ENCODE measurements at places on chromosomes 11 and 22.

DNA sequence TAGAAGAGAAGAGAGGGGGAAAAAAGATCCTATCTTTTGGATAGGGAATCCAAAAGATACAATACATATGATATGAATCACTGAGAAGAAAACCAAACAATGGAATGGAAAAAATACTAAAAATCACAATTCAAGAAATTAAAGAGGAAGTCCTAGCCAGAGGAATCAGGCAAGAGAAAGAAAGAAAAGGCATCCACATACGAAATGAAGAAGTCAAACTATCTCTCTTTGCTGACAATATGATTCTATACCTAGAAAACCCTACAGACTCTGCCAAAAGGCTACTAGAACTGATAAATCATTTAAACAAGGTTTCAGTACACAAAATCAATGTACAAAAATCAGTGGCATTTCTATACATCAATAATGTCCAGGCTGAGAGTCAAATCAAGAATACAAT lies 91.4 kb downstream of the EFCAB6 start:
- DNase-seq = no peak

- DNase-seq = no peak
Measured at GRCh38 chr11:111612224-111612623, 10.0 kb downstream of the SIK2 start.

DNA sequence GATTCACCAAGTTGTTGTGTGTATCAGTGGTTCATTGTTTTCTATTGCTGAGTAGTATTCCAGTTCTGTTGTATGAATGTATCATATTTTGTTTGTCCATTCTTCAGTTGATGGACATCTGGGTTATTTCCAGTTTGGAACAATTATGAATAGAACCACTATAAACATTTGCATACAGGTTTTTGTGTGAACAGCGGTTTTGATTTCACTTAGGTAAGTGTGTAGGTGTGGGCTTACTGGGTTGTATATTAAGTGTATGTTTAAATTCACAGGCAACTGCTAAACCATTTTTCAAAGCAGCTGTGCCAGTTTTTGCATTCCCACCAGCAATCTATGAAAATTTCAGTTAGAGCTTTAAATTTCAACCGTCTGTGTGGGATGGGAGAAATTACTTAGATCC lies 217.8 kb downstream of the NELL1 start:
- DNase-seq = no peak

GRCh38 chr22:40190501-40190900 lies 12.8 kb downstream of the TNRC6B start:
- DNase-seq = no peak

DNA sequence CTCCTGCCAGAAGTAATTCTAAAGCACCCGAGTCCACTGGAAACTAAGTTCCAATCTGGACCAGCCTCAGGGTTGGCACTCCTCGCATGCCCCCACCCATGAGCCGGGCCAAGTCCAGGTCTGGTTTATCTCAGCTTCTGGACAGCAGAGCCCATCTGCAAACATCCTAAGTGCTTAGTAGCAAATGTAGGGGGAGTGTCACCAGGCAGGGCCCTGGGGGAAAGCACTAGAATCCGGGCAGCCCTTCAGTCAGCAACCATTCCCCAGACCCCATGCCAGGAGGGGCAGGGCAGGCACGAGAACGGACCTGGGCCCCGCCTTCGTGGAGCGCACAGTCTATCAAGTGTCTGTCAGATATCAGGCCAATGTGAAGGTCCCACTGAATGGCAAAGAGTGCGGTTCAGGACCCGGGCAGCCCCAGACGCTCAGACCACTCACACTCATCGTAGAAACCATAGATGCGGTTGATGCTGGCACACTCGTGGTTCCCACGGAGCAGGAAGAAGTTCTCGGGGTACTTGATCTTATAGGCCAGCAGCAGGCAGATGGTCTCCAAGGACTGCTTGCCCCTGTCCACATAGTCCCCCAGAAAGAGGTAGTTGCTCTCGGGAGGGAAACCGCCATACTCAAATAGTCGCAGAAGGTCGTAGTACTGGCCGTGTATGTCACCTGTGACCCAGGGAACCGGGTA lies 1.3 kb downstream of the PPP1CA start:
- DNase-seq = no peak

DNA sequence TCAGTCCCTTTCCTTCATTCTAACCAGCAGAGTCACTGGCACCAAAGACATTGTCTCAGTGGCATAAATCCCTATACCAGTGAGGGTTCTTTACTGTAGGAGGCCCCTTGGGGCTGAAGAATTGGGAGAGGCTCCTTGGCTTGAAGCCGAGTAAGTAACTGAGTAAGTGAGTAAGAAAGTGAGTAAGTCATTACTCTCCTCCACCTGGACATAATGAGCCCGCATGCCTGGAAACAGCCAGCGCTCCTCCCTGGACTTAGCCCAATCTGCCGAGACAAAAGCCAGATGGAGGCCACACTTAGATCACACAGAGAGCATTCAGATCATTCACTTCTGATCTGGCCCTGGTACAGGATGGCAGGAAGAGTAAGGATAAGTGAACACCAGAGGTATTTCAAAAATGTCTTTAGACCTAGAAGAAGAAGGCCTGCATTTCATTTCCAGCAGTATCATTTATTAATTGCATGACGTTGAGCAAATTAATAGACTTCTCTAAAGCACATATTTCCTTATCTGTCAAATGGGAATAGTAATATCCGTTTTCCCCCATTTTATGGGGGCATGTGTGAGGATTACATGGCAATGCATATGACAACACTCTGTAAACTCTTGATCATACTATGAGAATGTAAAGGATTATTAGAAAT lies 8.2 kb upstream of the MICAL3 start:
- no peak for DNase-seq

DNA sequence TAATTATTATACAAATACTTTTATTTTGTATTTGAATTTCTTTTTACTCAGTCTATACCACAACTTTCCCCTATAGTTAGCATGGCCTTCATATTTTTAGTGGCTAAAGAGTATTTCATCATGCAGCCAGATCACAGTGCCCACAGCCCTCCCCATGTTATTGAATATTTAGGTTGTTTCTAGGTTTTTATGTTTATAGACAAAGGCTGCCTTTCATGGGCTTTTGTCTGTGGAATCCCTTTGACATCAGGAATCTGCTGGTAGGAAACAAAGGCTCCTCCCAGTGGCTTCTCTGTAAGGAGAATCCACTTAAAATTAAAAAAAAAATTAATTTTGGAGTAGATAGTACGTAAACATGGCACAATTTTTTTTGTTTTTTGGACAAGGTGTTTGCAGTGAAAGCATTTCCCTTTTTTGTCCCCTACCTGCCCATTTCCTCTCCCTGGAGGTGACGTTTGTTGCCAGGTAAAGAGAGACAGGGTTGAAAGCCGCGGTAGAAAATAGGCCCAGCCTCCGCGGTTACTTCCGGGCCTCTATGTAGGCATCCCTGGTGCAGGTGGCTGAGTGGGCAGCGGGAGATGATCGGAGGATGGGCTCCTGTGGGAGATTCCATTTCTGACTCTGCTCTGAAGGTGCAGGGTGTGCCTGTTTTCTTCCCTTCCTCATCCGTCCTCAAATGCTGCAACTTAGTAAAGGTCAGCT lies 82.2 kb upstream of the OR4B1 start:
- DNase-seq = no peak

- DNase-seq = no peak
Measured at GRCh38 chr22:43126501-43127165, 16.1 kb downstream of the BIK start.

DNA sequence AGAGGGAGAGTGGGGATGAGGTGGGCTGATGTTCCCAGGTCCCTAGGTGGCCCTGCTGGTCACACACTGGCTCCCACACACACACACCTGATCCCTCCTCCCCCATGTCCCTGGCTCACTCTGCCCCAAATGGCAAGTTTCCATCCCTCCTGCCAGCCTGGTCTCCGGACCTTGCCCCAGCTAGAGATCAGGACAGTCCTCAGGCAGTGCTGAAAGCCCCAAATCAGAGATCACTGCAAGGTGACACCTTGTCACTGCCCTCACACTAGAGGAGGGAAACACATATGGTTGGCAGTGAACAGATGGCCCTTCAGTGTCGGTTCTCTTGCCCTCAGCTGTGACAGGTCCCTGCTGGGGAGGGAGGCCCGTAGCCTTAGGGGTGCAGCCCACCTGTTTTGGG lies 7.6 kb downstream of the TMPRSS5 start:
- no peak for DNase-seq

- no peak for DNase-seq
Measured at GRCh38 chr11:117459979-117460300, 132.3 kb downstream of the CEP164 start.

DNA sequence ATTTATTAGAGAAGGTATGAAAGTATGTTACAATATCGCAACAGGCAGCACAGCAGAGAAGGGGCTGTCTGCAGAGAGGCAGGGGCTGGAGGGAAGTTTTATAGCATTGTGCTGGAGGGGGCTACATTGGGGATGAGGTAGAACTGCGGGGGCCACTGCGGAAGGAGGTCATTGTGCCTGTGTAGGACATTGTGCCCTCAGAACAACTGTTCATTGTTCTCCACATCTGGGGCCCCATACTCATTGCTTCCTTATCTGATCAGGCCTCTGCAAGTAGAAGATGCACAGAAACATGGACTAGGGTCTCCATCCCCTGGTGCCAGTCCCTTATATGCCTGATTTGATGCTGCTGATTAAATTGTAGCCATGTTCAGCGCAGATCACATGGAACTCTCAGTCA lies 12.1 kb downstream of the NADSYN1 start:
- DNase-seq = no peak

- DNase-seq = no peak
Measured at GRCh38 chr11:113457784-113458183, 17.4 kb downstream of the DRD2 start.

DNA sequence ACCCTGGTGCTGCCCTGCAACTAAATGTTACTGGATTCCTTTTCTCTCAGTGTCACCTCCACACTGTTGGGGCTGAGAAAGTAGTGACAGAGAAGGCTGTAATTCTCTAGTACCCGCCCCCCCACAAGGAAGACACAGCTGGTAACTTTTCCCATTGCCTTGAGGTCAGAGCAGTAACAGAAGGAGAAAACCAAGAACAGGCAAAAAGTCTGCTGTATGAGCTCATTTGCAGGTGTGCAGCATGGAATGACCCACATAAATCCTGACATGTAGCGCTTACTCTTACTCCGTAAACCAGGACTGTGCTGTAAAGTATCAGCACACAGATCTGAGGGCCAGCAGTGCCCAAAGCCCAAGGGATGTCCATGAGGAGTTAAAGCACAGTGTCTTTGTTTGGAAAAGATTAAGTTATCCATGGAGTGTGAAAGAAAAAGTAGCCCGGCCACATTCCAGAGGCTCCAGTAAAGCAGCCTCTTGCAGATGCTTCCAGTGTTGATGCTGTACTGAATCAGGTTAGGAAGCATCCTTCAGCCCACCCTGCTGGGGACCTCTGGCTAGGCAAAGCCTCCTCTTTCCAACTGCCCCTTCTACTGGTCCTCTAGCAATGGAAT lies 120.7 kb downstream of the PLEKHA7 start:
- no peak for DNase-seq

GRCh38 chr11:107591378-107592230 lies 657 bp downstream of the ELMOD1 start:
- peak; percentile 65 for DNase-seq

DNA sequence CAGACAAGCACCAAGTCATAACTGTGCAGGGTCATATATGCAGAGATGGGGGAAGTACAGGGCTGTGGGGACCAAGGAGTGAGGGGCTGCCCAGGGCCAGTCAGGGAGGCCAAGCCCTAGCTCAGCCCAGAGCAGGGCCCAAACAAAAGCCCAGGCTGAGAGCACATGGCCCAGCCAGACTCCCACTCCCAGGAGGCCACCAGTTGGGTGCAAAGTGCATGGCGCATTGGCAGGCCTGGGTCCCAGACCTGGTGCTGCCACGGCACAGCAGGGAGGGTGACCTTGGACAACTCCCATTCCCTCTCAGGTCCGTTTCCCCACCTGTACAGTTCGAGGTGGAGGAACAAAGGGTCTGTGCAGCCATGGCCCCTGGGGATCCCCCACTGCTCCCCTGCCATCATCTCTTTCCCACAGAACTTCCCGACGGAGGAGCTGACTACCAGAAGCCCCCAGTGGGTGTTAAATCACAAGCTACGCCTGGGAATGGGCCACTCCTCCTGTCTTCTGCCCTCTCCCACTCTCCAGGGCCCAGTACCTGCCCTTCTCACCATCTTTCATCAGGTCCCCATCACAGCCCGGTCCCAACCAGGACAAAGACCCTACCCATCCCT lies 608 bp downstream of the NIPSNAP1 start:
- DNase-seq = no peak

DNA sequence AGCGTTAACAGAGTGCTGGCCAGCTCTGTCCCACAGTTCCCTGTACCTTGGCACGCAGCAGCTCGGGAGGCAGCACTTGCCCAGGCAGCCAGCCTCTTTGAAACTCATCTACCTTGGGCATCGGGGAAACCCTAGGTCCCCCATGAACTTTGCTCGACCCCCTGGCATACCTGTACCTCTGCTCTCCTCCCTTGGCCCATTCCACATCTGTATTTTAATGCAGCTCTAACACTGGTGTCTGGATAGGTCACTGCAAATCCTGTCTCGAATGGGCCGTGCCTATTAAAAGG lies 304.1 kb downstream of the TBC1D22A start:
- DNase-seq = no peak

DNA sequence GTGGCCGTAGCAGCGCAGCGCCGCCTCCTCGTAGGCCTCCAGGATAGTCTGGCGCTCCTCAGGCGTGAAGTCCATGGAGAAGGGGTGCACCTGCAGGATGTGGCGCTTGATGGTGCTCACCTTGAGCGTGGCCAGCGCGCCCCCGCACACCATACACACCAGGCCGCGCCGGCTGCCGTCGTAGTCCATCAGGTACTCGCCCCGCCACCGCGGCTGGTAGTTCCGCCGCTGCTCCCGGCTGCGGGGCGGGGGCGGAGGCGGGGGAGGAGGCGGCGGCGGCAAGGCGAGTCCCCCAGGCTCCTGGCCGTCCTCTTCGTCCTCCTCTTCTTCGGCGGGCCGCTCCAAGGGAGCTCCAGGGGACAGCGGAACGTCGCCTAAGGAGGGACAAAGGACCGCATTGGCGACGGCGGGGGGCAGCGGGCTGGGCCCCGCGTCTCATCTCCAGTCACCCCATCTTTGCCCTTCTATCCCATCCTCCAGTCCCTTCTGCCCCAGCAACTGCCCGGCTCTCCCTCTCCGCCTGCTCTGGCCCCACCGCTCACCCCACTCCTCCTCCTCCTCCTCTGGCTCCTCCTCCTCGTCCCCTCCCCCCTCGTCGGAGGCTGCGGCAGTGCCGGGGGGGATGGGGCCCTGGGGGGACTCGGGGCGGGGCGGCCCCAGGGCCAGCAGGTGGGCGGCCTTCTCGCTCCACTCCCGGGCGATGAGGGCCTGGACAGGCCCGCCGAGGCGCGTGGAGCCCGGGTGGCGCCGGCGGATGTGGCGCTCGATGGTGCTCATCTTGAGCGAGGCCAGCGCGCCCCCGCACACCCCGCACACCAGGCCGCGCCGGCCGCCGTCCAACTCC lies 4.9 kb downstream of the ZFTA start:
- no peak for DNase-seq

GRCh38 chr11:9803685-9804418 lies 140.0 kb downstream of the SWAP70 start:
- DNase-seq = no peak

- DNase-seq = no peak
Measured at GRCh38 chr11:34344768-34345539, 12.9 kb downstream of the ABTB2 start.
